GM18507 (cell line): ENCODE measurements at places on chromosomes 1 and 21.

- DNase-seq = peak; percentile 8
Observed at GRCh38 chr21:38170283-38170682, 86.5 kb upstream of the KCNJ15 start.

DNA sequence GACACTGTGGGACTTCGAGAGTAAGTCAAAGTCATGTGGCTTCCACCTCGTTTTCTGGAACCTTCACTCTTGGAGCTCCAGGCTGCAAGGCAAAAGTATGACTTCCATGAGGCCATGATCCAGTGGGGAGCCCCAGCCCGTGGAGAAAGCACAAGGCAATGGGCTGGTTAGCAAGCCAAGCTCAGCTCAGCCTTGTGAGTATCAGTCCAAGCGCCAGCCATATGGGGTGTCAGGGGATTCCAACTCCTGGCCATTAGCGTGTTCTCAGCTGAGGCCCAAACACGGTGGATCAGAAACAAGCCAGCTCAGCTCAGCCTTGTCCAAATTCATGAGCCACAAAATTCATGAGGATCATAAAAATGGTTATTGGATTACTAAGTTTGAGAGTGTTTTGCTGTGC lies 261.0 kb downstream of the RHOU start:
- no peak for DNase-seq

DNA sequence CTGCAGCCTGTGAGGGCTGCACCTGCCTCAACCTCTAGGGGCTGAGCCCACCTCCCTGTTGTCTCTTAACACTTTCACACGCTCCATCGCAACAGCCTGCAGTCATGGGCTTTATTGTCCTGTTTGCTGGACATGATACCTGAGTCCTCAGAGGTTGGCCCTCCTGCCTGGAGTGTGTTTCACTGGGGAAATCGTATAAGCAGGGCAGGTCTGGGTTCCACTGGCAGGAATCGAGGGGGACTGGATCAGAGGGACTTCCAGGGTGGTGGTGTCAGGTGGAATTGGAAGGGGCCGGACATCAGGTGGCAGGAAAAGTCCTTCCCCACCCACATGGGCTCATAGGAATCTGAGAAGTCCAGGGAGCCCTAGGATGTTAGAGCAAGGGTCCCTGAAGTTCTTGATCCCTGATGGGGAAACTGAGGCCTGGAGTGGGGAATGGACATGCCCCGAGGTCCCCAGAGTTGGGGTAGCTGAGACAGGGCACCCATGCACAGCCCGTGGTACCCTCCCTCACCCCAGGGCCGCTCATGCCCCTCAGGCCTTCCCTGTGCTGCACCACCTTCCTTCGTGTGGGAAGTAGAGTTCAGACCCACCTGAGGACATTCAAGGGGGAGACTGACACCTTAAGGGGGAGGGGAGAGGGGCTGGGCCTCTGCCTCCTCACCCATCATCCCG lies 66.6 kb downstream of the PIK3CD start:
- no peak for DNase-seq

GRCh38 chr1:20110679-20111078 lies 8.7 kb downstream of the PLA2G2D start:
- DNase-seq = no peak

GRCh38 chr1:206706298-206706791 lies 21.6 kb downstream of the MAPKAPK2 start:
- DNase-seq = no peak

DNA sequence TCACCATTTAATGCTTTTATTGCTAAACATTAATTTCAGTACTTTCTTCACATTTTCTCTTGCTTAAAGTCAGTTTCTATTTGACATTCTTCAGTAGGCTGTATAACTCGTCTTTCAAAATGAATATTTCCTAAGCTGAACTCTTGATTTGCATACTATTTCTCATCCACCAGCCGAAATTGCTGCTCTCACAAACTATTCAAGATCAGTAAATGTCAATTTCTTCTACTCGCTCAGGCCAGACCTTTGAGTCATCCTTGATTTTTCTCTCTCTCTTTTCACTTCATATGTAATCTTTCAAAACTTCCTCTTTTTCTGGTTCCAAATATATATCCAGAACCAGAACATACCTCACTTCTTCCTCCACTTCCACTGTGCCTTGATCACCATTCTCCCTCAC lies 990.0 kb downstream of the KCNT2 start:
- DNase-seq = no peak

DNA sequence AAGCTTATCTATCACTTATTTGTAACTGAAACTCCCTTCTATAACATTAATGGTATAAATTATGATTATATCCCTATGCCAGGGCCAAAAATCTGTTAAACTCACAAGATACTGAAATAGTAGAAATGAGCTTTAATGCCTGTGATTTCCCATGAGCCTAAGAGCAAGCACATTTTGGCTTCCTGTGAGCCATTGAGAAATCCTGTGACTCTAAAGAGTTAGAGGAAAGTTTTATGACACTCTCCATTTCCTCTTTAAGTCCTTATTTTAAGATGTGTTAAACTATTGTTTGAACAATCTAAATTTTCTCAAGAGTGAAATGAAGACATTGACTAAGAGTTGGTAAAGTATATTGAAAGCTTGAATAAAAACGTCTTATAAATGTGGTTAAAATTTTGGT lies 45.6 kb downstream of the SUCO start:
- DNase-seq = no peak

GRCh38 chr1:197319631-197320030 lies 51.6 kb downstream of the CRB1 start:
- DNase-seq = no peak

DNA sequence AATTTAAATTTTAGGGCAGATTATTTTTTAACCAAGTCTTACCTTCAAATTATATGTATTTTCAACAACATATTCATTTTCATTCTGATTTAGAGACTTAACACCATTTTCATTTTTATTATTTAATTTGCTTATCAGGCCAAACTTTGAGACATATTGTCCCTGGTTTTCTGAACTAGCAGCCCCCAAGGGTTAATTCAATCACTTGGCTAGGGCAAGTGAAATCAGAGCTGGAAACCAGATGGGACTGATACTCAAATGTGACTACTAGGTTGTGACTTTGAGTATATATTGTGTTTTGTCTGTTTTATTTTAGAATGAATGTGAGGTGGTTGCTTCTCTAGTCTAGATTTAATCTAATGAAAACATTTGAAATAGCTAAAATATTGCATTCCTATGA lies 198.9 kb upstream of the PTGFR start:
- DNase-seq = no peak

DNA sequence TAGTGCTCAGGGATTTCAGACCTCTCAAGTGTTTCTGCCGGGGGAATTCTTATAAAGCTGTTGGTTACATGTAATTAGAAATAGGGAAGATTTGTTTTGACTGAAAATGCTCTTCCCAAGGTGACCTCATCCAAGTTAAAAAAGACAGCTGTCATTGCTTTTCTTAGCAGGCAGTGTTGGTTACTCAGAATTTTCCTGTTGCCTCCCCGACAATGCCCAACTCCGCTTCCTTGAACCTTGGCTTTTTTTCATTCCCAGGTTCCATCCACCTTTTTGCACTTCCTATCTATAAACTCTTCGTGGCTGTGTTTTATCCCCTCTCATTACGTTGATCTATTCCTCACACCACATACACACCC lies 825 bp upstream of the DPH5 start:
- DNase-seq = no peak

DNA sequence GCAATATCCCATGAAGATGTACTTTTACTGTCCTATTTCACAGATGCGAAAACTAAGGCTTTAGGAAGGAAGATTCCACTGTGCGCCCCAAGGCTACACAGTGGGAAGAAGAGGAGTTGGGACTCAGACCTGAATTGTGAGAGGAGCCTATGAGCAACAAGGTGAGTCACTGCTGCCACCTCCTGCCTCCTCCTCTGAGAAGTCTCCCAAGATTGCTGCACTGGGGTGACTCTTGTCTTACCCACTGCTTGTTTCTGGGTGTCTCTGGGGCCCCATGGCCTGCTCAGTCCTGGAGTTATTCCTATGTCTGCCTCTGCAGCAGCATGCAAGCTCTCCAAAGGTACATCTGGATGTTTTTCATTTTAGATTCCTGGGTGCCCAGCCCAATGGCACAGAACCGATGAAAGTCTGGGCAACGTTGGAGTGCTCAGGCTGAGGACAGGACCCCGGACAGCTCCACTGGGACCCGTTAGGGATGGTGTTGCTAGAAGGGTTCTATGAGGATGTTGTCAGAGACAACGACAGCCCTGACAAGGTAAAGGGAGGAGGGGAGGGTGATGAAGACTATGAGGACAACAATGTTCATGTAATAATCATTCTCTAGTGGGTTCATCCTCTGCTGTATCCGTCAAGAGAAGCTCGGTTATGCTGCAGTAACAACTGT lies 11.0 kb upstream of the C1QA start:
- DNase-seq = no peak

DNA sequence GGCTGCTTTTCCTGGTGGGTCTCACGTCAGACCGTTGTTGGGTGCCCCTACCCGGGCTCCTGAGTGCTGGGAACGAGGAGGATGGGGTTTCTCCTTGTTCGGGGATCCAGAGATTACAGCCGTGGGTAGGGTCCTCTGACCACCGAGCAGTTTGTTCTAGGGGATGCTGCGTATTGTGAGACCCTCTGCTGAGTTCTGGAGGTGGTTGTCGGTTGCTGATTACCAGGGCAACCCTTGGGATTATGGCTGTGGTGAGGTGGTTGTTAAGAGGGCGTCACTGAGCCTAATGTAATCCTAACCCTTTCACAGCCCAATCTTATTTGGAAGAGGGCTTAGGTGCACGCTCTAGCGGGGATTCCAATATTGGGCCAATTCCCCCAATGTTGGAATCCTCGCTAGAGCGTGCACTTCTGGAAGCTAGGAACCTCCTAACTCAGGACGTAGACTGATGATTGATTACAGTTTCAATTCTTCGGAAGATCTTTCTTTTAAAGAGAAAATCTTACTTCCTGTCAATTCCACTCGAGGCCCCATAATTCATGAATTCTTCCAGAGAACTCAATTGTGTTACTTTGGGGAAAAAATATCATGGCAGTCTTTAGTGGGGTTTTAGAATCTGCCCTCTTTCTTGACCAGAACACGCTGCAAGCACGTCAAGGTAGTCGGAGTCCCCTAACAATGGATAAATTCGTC lies 483 bp downstream of the TCEANC2 start:
- no peak for DNase-seq

GRCh38 chr1:172809750-172810149 lies 150.8 kb downstream of the FASLG start:
- DNase-seq = no peak

DNA sequence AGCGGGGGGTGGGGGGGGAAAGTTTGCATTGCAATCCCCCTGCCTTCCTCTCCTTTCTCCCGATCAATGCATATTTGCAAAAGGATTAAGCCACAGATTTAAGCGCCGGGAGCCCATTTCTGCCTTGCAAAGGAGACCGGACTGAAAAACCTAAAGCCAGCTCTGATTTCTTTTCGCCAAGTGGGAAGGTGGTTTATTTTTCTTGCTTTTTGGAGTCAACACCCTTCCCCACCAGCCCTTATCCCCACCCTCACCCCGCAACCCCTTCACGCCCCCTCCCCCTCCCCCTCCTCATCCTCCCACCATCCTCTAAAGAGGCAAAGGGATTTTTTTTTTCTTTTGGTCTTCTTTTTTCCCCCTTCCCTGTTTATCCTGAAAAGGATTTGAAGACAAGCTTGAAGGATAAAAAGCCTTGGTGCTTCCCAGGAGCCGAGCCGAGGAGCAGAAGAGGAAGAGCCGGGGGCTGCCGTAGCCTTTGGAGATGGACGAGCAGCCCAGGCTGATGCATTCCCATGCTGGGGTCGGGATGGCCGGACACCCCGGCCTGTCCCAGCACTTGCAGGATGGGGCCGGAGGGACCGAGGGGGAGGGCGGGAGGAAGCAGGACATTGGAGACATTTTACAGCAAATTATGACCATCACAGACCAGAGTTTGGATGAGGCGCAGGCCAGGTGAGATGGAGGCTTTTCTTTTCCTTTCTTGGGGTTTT lies 513 bp downstream of the PBX1 start:
- no peak for DNase-seq

DNA sequence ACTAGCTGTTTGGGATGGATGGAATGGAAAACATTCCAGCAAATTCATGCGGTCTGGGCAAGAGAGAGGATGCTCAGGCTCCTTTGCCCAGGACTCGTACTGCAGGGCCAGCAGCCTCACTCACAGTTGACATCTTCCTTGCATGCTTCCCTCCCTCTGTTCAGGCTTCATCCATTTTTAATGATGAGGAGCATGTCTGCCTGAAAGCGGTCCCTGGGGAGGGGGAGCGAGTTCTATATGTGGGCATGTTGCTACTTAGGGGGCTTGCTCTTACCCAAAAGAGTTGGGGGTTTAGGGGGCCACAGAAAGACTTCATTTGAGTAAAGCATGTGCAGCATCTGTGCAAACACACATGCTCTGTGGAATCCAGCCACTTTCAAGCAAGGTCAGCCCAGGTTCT lies 98.2 kb downstream of the HMGB4 start:
- no peak for DNase-seq

GRCh38 chr1:42136466-42136865 lies 16.7 kb upstream of the GUCA2B start:
- DNase-seq = no peak

DNA sequence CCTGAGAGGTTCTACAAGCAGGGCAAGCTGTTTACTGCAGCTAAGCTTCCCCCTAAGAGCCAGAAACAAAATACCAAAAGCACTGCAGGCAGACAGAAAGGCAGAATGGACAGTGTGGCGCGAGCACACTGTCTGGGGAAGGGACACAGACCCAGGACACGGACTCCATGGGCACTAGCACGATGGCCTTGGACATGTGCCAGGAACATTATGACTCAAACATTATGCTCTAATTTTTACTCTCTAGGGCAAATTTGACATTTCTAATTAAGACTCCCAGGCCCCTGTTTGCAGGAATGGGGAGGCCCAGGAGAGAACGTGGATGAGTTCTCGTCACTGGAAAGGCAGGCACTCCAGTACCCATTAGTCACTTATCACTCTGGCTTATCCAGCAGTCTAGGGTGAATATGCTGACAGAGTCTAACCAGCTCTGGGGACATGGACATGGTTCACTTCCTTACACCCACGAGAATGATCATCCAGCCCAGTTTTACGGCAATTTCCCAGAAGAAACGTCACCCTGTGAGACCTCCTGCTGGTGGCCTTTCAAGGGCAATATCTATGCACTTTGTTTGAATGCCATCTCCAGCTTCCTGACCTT lies 45.1 kb downstream of the CAPN8 start:
- no peak for DNase-seq

GRCh38 chr21:38688068-38688467 lies 117.7 kb upstream of the ETS2 start:
- DNase-seq = no peak

GRCh38 chr1:106699433-106699832 lies 357.0 kb upstream of the PRMT6 start:
- DNase-seq = no peak
